Stimulated activated CD8-positive, alpha-beta memory T cell treated with anti-CD3 and anti-CD28 coated beads, Interleukin-2, amount 100 ng/mL, for 1 hour (primary cell): ENCODE measurements at places on chromosomes 12 and 14.

DNA sequence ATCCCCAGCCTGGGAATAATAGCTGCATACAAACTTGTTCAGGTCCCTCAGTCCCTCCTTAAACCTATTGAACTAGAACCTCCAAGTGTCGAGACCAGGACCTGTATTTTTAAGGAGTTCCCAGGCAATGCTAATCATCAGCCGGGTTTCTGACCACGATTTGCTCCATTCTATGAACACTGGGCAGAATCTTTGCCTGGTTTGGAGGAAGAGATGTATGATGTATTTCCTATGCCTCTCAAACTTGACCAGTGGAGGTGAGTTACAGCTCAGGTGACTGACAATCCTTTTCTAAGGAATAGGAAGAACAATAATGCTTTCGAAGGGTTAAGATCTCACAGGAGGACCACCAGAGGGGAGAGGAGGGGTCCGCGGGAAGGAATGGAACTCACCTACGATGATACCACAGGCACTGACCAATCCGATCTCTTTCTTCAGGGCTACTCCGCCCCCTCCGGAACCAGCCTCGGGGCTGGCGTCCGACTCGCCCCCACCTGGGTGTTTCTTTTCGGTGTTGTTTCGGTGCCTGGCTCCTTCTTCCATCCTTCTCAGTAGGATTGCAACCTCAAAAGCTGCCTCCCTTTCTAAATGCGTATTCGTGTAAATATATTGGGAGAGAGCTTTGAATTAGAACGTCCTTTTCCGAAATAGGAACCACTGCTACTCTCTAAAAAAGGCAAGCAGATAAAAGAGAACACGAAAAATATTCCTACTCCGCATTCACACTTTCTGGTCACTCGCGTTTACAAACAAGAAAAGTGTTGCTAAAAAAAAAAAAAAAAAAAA, 895 bp downstream of the SLC7A8 start:
- DNase-seq: no peak

DNA sequence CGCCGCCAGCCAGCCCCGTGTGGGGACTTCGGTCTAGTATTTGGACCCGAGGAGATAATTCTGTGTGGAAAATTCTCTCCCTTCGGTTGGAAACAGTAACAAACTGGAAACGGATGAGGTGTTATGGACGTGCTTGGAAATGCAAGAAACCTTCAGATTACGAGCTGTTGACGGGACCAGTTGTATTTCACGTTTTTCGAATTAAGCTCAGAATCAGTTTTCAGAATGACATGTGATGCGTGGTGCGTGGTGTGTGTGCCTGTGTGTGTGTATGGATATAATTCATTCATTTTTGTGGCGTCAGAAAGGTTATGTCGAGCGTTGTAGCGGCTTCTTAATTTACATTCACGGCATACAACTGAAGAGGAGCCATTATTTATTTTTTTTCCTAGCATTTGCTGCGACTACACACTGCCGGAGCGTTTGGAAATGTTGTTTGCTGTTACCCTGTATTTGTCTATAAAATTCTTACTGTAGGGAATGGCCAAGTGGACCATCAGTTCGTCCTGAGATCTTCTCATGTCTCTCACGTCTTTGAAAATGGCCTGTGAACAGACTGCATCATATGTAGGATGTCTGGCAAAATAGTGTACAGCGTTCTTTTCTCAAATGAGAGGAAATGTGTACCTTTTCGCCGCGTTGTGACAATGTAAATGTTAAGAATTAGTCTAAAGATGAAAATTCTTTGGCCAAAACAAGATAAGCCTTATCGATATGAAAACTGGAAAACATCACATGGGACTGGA, 1.3 kb downstream of the TRAF3 start:
- DNase-seq: no peak

DNA sequence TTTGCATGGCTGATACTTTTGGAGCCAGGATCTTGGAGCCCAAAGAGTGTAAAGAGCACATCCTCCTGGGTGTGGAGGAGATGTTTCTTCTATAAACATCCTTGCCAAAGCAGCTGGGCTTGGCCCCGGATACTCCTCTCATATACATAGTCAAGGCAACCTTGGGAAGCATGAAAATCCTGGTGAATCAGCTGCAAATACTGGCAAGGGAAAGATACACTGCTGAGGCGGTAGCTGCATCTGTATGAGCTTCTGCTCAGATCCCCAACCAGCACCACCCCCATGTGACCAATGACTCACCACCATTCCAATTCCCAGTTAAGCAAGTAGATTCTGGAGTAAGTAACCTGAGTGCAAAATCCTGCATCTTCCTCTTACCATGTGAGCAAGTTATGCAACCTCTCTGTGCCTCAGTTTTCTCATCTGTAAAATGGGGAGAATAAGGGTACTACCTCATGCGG, 567.4 kb downstream of the MED13L start:
- DNase-seq: no peak

DNA sequence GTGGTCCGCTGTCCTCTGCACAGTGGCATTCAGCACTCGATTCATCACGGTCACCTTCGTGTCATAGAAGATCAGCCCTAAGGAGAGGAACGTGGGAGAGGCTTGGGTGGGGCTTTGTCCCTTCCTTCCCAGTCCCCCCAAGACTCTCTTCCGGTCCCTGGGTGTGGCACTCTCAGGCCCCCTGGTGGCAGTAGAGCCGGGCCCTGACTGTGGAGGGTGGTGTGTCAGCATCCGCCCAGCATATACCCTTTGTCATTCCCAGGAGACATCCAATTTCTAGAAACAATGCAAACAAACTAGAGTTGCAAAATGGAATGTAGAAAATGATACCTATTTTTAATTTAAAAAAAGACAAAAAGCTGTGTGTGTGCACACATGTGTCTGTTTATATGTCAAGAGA, 45.0 kb downstream of the TRAFD1 start:
- no peak for DNase-seq

DNA sequence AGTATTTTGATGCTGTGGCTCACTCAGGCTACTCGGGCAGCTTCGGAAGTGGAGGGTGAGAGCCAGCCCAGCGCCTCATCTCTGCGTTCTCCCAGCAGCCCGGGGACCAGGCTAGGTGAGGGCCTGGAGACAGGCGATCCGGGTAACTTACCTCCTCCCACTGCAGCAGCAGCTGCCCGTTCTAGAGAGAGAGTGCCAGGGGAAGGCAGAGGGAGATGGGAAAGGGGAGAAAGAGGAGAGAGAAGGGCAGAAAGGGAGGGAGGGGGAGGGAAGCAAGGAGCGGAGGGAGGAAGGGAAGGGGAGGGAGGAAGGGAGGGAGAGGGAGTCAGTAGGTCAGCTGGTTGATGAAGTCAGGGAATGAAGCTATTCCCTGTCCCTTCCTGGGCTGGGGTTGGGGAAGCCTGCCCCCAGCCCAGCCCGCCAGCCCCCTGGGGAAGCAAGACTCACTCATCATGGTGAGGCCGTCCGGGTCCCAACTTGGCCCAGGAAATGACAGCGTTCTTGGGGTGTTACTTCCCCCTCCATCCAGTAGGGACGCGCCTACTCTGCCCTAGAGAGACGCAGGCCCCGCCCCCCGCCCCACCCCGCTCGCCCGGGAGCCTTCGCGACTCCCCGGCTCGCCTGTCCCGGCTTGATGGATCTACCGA, at the start of gene IFI27L2:
IFI27L2 (minus strand) TSS at position 494 of the 647 bp plus-strand sequence; CDS start at position 454, 40 bp downstream.
- DNase-seq: peak; percentile 51

- no peak for DNase-seq
These were observed 105.2 kb downstream of the RFLNA start for GRCh38 chr12:124400124-124400523.

GRCh38 chr14:85554106-85554505, 24.2 kb downstream of the FLRT2 start:
- no peak for DNase-seq

DNA sequence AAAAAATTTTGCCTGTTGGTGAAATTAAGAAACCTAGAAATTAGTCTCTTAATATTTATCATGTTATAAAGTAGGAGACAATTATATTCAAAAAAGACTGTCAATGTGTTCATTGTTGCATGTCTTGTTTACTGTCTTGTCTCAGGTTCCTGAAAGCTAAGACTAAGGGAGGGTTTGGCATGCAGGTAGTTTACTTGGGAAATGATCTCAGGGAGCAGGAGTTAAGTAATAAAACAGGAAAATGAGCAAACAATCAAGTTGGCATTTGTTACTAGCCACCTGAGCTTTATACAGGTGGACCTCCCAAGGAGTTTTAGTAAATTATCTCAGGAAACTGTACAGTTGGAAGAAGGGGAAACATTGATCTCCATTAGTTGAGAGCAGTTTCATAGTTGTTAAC, 188.0 kb upstream of the MDGA2 start:
- DNase-seq: no peak

GRCh38 chr12:32679920-32680237, 778 bp downstream of the DNM1L start:
- no peak for DNase-seq

GRCh38 chr12:116319898-116320621, 42.6 kb upstream of the MED13L start:
- DNase-seq: no peak

DNA sequence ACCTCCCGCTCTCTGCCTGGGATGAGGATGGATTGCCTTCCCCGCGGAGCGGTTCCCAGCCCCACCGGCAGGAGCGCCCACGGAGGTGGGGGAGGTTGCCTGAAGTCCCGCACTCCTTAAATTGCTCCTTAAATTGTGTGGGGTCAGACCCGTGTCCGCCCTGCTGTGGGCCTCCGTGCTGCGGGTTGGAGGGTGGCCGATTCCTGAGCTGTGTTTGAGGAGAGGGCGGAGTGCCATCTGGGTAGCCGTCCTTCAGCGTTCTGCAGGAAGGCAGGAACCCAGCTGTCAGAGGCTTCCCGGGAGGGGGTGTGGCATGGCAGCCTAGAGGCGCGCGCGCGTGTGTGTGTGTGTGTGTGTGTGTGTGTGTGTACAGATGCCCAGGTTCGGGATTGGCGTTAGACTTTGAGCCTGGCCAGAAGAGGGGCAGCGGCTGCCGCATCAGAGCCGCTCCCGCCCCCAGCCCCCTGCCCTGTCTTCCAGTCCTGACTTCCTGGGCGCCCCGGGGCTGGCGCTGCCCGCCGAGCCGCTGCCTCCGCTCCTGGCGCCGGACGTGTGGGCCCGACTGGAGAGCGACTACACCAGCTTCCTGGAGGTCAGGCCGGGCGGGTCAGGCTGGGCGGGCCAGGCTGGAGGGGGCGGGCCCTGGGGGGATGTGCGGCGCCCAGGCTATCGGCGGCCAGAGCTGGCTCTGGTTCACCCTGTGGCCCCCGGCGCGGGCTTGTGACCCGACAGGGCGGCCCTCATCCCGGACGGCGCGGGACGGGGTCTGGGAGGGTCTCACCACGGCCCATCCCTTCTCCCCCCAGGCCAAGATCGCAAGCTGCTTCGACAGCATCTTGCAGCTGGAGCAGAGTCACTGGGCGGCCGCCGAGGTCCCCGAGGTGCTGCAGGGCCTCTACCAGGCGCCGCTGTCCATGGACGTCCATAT, 9.2 kb downstream of the EXOC3L4 start:
- no peak for DNase-seq

DNA sequence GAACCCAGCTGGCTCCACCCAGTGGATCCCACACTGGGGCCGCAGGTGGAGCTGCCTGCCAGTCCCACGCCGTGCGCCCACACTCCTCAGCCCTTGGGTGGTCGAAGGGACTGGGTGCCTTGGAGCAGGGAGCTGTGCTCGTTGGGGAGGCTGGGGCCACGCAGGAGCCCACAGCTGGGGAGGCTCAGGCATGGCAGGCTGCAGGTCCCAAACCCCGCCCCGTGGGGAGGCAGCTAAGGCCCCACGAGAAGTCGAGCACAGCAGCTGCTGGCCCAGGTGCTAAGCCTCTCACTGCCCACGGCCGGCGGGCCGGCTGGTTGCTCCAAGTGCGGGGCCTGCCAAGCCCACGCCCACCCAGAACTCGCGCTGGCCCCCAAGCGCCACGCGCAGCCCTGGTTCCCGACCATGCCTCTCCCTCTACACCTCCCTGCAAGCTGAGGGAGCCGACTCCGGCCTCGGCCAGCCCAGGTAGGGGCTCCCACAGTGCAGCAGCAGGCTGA, 56.2 kb downstream of the ANO2 start:
- no peak for DNase-seq

GRCh38 chr12:112635036-112635435, 156.5 kb upstream of the RPH3A start:
- no peak for DNase-seq

DNA sequence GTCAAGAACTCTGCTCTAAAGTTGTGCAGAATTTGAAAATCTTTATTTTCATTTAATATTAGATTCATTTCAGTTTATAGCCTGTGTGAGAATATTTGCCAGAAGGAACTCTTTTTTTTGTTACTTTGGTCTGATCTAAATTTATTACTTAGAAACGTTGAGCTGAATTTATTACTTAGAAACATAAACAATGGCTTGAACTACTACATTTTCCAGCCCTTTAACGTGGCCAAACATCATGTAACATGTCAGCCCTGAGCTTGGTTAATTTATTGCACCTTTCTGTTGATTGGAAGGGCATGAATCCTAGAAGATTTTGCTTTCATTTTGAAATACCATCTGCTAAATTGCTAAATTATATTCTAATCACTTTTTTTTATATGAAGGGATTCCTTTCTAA, 241.4 kb downstream of the TMEM117 start:
- DNase-seq: no peak

DNA sequence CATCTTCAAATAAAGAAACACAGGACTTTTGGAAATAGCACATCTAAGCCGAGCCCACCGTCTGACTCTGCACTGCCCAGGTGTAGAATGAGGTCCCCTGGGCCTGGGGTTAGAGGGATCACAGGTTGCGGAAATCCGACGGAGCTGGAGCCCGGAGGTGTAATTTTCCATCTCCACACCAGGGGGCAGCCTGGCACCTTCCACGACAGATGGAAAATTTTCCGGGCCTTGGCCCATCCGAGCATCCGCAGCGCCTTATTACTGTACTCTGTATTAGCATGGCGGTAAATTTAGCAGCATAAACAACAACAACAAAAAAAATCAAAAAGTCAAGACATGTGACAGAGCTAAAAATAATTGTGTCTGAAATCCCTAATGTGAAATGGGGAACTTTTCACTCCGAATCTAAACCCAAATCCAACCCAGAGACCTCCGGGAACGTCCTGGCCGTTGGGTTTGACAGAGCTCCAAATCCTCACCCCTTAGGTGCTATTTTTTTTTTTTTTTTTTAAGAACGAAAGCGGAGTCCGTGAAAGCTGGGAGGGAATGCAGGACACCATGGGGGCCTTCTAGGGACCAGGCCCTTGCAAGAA, 93.9 kb downstream of the KSR2 start:
- peak; percentile 26 for DNase-seq

DNA sequence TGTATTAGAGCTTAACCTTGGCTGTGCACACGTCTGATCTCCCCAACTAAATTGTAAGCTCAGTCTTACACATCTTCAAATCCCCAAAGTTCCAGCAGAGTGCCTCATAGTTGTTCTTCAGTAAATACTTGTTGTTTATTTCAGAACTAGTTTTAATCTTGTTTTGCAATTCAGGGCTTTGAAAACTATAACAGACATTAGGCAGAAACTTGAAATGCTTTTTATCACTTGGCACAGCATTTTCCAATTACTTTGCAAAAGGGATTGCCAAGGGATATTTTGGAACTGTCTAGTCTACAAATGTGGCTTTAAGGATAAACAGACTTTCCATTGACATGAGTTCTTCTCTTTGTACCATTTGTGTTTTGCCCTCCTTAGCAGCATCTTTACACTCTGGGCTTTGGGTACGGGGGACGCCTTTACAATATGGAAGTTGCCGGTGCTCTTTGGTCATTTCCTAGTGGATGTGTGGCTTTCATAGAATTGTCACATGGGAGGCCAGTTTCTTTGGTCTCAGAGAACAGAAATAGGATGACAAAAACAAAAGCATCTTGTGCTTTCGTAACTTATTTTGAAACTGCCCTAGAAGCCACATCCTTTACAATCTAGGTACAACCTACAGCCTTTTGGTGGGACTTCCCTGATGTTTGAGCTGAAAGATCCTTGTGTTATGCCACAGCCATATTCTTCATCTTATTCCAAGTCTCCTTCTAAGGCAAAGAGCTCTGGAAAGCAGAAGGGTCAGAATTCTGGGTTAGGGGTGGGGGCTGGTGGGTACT, 96.9 kb downstream of the NPAS3 start:
- DNase-seq: no peak
